Kidney tubule cell (primary cell): ENCODE measurements at places on chromosomes 7 and 10.

GRCh38 chr7:30920021-30920583 is 8.4 kb downstream of the AQP1 start:
- DNase-seq, result no peak

GRCh38 chr7:12655161-12655560 is 32.3 kb upstream of the ARL4A start:
- no peak for DNase-seq

GRCh38 chr10:28765641-28766040 is 88.3 kb downstream of the BAMBI start:
- DNase-seq, result no peak

- no peak for DNase-seq
Measured at GRCh38 chr10:74882831-74883230, 56.4 kb downstream of the KAT6B start.

DNA sequence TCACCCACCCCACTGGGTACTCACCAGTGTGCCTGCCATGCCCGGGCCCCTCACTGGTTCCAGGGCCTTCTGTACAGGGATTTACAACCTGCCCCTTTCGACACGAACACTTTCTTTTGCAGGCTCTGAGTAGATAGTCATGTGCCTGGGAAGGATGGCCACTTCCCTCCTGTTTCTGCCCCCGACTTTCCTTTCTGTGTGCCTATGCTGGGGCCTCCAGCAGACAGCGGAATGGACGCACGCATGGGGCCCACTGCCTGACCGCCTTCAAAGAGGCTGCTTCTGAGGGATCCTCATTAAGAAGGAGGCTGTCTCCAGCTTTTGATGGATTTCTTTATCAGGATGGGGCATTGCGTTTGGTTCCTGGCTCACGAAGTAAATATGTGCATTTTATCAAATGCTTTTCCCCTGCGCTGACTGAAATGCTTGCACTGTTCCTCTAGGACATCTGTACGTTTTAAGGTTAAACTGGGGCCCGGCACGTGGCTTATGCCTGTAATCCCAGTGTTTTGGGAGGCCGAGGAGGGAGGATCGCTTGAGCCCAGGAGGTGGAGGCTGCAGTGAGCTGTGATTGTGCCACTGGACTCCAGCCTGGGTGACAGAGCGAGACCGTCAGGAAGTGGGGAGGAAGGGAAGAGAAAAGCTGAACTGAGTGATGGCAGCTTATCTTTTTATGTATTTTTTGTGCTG is 29.4 kb upstream of the NKX6-2 start:
- DNase-seq, result no peak

DNA sequence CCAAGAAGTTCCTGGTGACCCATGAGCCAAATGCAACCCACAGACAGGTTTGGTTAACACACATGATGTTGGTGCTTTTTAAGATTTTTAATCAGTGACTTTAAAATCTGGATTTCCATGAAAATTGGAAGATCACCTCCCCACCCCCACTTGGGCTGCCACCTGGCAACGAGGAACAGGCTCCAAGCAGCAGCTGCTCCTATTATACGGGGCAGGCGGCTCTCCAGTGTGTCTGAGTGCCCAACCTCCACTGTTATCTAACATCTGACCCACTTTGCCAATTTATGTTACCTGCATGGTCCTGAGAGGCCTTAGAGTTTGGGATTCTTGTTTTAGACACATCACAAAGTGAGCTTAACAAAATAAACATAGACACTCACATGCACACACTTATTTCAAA is 56.4 kb downstream of the SGMS1 start:
- DNase-seq, result no peak

DNA sequence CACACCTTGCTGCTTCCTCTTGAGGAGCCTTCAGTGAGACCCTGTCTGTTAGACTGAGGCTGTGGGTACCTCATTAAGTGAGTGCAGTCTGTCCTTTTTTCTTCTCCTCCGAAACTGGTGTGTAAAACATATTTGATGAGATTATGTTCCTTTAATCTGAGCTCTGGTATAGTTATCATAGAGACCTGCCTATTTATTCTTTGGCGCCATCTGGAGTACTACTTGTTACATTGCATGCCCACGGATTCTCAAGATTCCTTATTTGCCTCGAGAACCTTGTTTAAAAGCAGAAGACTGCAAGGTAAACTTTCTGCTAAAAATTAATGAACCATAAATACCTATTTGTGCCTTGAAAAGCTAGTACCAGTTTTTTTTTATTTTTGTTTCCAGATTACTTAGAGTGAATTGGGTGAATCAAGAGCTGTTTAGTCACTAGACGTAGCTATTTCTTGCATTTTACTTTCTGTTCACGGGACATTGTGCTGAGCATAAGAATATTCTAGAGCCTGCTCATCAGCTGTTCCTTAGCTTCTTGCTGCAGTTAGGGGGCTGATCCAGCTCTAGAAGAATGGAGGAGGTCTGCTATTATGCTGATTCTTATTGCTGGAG is 16.9 kb upstream of the STMP1 start:
- DNase-seq, result peak; percentile 46
